ENCODE measurements at places on chromosomes 2 and 18.

- no peak for DNase-seq
These were observed 4.8 kb upstream of the MALL start for GRCh38 chr2:110120171-110121051.

DNA sequence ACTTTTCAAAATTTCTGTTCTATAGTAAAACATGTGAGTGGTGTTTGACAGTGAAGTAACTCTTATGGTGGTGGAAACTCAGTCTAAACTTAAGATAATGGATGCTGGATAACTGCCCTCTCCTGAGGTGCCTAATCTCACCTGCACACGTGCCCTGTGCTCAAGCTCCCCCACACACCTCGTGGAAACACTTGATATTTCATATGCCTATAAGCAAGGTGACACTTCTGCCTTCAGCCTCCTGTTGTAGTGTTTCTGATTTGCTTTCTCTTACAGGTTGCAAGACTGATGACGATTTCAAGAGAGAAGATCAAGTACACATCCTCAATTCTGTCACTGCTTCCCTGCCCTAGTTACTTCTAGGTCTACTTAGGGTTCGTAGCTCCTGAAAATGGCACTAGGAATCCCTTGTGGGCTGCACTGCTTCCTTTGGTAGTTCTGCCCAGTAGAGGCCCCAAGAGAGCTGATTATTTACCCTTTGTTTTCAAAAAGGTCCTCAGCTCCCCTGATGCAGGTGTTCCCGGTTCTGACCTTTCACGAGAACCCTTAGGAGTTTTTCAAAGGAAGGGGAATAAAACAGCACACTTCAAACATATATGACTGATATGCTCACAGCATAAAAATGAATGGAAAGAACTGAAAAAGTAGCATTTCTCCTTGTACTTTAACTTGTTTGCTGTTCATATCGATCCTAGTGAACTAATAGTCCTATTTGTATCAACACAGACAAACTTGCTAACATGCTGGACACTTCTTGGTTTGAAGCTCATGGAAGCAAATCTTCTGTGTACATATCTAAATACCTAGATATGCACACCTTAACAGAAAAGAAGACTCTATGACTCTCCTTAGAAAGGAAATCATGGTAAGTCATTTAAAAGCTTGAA, 6.7 kb downstream of the CAVIN2 start:
- DNase-seq, result no peak

DNA sequence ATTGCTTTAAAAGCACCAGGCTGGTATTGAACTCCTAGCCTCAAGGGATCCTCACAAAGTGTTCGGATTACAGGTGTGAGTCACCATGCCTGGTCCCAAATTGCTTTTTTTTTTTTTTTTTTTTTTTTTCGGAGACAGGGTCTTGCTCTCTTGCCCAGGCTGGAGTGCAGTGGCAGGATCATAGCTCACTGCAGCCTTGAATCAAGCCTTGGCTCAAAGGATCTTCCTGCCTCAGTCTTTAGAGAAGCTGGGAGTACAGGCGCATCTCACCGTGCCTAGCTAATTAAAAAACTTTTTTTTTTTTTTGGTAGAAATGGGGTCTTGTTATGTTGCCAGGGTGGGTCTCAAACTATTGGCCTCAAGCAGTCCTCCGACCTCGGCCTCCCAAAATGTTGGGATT, 12.8 kb downstream of the MTA3 start:
- no peak for DNase-seq

- no peak for DNase-seq
These were observed 4.9 kb downstream of the KDM3A start for GRCh38 chr2:86446060-86446459.

DNA sequence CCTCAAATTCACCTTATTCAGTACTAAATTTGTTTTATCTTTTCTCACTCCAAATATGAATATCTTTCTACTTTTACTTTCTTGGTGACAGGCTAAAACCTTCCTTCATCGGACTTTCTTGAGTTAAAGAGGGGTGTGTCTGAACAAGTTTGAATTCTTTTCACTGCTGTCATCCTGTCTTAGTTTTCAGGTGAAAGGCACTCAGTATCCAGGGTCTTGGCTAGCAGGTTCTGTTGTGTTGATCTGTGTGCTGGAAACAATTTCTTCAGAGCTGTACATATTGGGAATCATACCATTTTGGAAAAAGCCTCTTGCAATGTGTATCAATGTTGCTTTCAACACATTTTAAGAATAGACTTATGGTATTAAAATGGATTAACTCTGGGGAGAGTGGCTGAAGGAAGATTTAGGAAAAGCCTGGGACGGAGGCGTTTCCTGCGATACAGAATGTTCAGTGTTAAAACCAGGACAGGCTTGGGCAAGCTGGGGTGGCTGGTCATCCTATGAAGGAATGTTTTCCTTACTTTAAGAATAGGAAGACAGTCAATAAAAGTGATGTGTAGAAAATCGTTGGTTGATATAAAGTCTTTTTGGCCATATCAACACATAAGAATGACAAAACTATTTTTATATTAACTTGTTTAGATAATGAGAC, 350.7 kb upstream of the SPRED2 start:
- no peak for DNase-seq

All from caudate nucleus (tissue), 63 donors.